Right ventricle myocardium inferior (tissue), 1 donor: ENCODE measurements at places on chromosomes 4 and X.

- DNase-seq, result no peak
Measured at GRCh38 chrX:54184474-54184873, 1.4 kb upstream of the FAM120C start.

DNA sequence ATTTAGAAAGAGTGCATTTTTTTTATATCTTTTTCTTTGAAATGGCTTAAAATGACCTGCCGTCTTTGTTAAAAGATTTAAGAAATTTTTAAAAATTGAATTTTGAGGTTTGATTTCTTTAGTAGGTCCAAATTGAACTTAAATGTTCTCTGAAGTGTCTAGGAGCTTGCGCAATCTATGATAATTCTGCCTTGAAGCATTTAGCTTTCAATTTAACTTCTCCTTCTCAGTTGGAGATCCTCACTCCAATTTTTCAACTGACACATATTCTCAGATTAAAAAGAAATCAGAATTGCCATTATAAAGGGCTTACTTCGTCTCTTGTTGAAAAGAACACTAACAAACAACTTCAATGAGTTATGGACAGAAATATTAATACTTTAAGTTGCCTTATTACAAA is 273.5 kb downstream of the TMA16 start:
- DNase-seq, result no peak

DNA sequence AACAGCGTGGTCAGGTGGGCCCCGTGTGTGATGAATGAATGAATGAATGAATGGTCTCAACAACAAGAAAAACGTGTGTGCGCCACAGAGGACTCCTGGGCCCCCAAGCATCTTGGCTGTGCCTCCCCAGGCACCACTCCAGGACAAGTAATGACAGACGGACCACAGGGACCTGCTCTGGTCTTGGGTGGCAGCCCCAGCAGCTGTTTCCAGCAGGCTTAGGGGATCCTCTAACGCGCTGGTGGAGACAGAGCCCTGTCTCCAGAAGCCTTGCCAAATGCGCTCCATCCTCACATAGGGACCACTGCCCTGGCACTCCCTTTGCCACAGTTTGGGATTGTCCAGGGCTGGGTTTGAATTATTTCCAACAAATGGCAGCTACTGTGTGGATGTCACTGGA is 39.1 kb downstream of the PSAPL1 start:
- no peak for DNase-seq

GRCh38 chrX:20394451-20394850 is 127.7 kb upstream of the RPS6KA3 start:
- no peak for DNase-seq

DNA sequence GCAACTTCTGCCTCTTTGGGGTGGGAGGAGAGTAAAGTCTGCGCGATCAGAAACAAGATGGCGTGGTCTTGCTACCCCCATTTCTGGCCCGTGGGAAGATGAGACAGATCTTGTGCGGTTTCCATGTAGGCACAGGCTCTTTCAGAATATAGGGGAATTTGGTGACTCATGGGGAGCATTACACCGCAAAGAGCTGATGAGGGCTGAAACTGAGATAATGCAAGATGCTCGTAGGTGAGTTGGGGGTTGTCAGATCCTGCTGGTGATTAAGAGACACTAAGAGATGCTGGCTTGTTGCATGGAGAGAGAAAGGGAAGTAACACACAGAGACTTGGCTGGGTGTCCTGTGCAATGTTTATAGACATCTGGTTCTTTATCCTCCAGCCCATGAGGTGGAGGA is 1.5 kb downstream of the EVC start:
- no peak for DNase-seq

GRCh38 chrX:101370888-101371504 is 15.0 kb downstream of the BTK start:
- no peak for DNase-seq

DNA sequence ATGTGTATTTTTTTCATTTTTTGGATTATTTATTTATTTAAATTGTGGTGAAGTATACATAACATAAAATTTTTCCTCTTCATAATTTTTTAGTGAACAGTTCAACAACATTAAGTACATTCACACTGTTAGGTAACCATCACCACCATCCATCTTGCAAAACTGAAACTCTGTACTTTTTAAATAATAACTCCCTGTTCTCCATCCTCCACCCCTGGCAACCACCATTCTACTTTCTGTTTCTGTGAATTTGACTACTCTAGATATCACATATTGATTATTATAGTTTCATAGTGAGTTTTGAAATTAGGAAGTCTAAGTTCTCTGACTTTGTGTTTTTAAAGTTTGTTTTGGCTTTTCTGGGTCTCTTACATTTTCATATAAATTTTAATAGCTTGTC is 89.3 kb upstream of the STX18 start:
- no peak for DNase-seq

DNA sequence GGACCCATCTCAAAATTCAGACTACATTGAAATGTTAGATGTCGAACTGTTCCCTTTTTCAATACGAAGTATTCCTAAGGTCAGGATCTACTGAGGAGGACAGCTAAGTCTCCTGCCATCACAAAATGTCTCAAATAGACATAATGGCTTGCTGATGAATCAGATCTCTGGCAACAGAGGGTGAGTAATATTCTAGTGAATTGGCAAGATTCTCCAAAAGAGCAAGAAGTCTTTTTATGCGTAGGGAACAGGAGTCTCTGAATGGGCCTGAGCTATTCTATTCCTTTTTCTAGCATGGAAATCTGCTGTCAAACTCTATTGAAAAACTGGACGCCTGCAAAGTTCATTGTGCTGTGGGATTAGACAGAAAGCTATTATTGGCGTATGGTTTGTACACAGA is 145.4 kb downstream of the FNIP2 start:
- DNase-seq, result no peak

DNA sequence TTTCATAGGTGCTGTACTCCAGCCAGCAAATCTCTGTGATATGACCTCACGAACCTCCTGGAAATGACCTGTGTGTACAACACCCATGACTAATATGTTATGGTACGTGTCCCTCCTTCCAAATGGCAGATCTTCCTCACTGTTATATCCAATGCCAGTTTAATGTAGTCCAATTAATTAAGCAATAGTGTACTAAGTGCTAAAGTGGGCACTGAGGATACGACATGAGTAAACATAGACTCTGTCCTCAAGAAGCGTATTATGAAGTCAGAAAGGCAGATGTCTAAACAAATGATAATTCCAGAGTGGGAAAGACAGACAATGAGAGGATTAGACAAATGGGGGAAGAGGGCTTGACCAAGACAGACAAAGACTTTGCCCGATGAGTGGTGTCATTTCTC is 33.9 kb downstream of the GPRIN3 start:
- no peak for DNase-seq

- no peak for DNase-seq
Measured at GRCh38 chr4:30495651-30496310, 224.4 kb upstream of the PCDH7 start.

- DNase-seq, result peak; percentile 60
Measured at GRCh38 chr4:142846108-142846728, at the start of gene INPP4B. Gene INPP4B (minus strand): TSS chr4:142846301.

GRCh38 chr4:152104356-152104755 is 343.5 kb upstream of the GATB start:
- no peak for DNase-seq

DNA sequence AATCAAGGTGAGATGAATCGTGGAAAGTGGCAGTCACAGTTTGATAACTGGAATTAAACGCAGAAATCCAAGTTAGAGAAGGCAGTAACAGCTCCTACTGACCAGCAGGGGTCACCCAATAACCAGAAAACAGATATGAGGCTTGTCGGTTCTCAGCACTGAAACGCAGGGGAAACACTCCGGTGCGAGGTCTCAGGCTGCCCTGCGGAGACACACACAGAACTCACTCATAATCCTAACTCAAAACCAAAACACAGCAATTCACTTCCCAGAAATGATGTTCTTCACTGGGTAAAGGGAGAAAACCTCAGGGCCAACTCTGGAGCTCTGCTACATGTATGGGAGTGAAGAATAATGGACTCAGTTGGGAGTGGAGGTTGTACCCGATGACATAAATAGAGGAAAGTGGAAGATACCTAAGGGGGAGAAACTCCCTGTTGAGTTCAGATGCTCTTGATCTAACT is 384.4 kb downstream of the RAPGEF2 start:
- DNase-seq, result no peak

DNA sequence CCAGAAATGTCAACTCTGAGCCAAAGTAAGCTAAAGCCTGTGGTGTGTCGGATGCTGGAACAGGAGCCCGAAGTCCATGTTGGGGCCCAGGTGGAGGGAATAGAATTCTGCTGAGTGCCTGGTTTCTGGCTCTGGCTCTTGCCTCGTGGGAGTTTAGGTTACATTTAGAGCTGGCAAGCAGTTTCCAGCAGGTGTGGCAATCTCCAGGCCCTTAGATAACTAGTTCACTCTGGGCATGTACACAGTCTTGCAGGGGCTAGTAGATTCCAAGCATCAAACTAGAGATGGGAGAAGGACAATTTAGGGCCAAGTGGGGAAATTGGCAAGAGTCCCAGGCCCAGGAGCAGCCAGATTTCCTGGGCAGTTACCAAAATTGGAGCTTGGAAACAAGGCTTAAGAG is 56.3 kb upstream of the STOX2 start:
- no peak for DNase-seq

DNA sequence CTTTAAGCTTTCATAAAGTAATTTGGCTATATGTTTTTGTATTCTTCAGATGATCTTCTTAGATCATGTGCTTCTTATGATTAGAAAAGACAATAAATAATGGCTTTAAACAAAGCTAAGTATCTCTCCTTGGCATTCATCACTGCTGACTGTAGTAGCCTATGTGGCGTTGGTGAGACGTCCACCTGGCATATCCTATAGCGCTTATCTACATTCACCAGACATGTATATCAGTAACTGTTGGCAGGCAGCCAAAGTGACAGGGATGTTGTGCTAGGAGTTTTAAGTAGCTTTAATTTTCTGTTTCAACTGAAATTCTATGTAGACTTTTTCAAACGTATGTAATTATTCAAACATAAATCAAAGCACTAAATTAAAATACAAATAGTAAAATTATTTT is 276.4 kb downstream of the IL15 start:
- DNase-seq, result no peak

GRCh38 chrX:25807022-25807421 is 331.1 kb upstream of the MAGEB18 start:
- no peak for DNase-seq

- DNase-seq, result no peak
Measured at GRCh38 chr4:20288047-20288650, 36.4 kb downstream of the SLIT2 start.

DNA sequence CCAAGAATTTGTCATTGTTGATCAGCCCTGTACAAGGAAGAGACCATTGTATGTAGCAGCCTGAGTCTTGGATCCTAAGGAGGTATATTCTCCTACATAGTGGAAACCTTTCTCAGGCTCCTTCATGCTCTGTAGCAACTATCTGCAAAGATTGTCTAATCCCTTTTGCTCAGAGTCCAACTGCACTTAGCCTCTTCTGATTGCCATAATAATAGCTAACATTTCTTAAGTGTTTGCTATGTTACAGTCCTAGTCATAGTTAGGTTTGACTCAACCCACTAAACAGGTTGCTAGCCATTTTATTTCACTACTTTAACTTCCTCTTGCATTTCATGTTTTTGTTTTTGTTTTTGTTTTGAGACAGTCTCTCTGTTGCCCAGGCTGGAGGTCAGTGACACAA is 50.8 kb upstream of the SLC16A2 start:
- DNase-seq, result no peak

DNA sequence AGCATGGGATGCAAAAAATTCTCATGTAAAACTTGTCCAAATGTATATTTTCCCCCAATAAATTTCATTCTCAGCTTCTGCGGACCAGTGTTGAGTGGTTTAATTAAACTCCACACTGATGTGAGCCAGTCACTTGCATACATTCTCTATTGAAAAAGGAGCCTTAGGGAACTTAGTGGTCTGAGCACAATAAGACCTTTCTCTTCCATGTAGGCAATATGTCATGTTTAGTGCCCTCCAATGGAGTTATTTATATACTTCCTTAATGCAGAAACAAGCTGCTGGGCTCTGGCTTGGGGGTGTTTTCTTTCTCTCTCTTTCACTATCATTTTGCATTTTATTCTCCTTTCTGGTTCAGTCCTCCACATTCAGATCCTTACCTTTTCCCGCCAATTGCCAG is 196.9 kb downstream of the ANAPC10 start:
- DNase-seq, result no peak

DNA sequence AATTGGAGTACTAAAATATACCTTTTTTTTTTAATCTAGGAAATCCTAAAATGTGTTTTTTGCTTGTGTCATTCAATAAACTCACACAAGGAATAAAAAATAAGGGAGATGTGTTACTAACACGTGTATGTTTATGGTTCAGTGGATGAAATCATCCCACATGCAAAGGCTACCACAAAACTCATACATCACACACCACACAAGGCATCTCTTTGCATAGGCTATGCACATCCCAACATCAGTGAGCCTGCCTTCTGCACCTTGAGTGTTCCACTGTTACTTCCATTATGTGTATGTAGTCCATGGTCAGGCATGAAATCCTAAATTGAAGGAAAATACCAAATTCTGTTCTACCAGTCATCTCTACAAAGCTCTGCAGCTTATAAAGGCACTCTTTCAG is 213.1 kb downstream of the DCTD start:
- no peak for DNase-seq

- DNase-seq, result no peak
Measured at GRCh38 chr4:126955292-126956183, 677.2 kb upstream of the INTU start.

DNA sequence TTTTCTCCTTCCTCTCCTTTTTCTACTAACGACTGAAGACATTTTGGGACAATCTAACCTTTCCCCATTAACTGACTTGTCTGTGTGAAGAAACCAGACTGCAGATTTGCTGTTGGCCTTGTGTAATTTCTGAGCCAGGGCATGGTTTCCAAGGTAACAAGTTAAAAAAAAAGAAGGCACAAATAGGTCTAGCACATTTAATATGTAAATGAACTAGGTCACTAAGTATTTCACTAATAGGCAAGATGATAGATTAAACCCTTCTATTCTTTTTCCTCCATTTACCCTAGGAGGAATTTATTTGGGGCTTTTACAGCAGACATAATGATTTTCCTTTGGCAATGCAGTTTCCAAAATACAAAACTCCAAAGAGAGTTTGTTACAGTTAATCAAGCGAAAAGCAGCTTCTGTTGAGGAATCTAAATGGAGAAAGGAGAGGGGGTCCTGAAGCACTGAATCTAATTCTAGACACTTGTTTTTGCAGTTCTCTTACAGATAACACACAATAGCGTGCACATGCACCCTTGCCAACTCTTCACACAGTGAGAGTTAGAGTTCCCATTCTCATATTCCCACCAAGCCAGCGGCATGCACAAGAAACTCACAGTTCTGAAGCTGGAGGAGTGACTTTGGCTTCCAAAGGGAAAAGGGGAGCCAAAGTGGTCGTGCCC is 72.0 kb downstream of the TSPAN5 start:
- no peak for DNase-seq
